ENCODE measurements at places on chromosomes 5 and 9.

GRCh38 chr9:5518171-5518936 lies 8.0 kb downstream of the PDCD1LG2 start:
- DNase-seq = no peak

- DNase-seq = no peak
Measured at GRCh38 chr5:145495196-145495595, 339.9 kb downstream of the PRELID2 start.

GRCh38 chr9:121557581-121558447 lies 58.2 kb upstream of the GGTA1 start:
- DNase-seq = no peak

DNA sequence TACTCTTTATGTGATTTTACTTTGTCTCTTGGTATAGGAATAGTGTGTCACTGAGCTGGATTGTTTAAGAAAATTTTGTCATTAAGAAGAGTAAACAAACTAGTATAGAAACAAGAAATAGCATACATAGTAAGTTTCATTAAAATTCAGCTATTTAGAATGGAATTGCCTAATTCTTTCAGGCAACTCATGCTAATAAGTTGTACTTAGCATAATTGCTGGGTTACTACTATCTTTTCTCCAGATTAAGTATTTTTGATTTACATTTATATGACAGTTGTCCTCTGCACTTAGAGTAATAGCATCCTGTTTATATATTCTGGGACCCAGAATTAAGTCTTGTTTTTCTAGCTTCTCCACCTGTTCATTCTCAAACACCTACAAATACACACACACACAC lies 85.9 kb downstream of the PAM start:
- DNase-seq = no peak

GRCh38 chr9:133691626-133692363 lies 46.4 kb downstream of the SARDH start:
- DNase-seq = no peak

GRCh38 chr5:149588936-149589335 lies 7.6 kb downstream of the ARHGEF37 start:
- no peak for DNase-seq

DNA sequence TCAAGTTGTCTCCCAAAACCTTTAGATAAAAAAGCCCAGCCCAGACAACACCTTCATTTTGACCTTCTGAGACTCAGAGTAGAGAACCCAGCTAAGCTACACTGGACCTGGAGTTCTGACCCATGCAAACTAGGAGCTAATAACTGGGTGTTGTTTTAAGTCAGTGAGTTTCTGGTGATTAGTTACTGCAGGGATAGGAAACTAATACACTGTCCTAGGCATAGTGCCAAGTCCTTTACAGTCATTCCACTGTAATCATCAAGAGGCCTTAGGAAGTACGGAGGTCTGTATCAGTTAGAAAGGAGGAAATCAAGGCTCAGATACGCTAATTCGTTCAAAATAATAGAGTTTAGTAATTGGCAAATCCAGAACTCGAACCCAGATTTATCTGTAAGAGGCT lies 197.9 kb downstream of the KCTD16 start:
- DNase-seq = no peak

DNA sequence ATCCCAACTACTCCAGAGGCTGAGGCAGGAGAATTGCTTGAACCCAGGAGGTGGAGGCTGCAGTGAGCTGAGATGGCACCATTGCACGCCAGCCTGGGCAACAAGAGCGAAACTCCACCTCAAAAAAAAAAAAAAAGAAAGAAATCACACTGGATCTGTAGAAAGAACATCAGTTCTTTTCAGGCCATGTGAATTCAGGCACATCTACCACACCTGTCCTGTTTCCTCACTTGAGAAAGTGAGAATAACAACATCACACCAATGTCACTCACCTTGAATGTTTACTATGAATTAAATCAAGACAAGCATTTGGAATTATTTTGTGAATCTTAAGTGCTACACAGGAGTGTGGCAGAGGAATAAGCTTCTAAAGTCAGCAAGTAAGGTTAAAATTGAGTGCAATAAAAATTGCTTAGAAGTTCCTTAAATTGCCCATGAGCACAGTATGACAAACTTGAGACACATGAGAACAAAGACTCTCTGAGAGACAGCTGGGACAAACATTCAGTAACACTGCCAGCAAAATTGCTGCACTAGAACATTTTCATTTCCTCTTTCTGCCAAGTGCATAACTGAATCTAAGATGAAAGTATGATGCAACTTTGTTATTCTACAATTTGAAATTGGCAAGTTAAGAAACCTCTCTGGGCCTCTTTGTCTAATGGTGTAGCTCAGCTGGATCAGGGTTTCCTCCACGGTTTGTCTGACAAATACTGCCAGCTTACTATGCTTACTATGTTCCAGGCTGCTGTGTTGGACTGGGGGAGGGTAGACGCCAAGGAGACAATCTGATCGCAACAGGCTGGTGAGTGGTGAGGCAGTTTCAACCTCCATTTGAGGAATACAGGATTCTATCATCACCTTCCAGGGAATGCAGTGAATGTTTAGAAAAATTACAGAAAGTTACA lies 1.9 kb upstream of the RIC1 start:
- DNase-seq = no peak

- no peak for DNase-seq
Measured at GRCh38 chr5:143011585-143011984, 241.4 kb downstream of the ARHGAP26 start.

DNA sequence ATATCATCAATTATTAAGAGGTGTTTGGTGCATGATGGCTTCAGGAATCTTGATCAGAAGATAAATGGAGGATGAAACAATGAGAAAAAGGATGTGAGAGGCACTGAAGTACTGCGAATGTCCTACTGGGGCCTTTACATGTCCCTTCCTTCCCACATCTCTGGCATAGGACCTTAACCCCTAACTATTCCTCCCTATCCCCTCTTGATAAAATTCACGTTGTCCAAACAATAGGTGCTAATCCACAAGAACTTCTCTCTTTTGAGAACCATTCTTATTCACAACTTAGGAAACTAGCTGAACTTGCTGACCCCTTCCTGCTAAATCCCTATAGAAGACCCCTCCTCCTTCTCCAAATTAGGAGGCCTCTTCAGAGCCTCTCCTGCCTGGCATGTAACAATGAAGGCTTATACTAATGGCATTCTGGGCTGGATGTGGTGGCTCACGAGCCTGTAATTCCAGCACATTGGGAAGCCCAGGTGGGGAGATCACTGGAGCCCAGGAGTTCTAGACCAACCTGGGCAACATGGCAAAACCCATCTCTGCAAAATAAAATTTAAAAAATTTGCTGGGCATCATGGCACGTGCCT lies 276.5 kb upstream of the SMARCA2 start:
- DNase-seq = no peak

GRCh38 chr9:100108559-100108958 lies 9.5 kb downstream of the INVS start:
- DNase-seq = no peak

DNA sequence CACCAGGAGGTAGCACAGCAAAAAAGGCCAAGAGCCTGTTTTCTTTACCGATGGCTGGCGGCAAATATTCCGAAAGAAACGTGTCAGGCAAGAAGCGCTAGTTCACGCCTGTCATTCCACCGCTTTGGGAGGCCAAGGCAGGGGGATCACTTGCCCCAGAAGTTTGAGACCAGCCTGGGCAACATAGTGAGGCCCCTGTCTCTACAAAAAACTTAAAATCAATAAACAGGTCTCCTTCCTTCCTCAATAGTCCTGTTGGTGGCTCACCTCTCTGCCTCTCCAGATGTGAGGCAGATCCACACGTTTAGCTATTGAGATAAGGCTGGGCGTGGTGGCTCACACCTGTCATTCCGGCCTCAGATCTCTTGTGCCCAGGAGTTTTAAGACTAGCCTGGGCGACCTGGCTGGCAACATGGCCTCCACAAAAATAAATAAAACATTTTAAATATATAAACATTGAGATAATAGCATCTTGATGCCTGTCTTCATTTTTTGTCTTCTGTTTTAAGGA lies 1.3 kb upstream of the TMEM250 start:
- no peak for DNase-seq

DNA sequence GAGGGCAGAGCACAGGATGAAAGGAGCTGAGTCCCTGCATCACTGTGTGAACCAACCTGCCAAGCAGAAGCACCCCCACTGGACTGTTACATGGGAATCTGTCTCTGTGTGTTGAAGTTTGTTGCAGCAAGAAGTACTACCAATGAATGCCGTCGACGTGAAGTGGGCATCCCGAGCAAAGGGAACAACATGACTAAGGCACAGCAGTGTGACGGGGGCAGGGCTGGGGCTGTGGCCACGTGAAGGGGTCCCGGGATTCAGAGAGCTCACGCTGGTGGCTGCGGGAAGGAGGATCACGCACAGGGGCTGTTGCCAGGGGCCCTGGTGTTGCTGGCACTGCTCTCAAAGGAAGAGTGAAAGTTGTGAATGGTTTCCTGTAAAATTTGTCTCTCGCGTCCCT lies 27.5 kb upstream of the GABBR2 start:
- no peak for DNase-seq

- DNase-seq = no peak
Measured at GRCh38 chr9:68827837-68828744, 123.1 kb downstream of the PIP5K1B start.

DNA sequence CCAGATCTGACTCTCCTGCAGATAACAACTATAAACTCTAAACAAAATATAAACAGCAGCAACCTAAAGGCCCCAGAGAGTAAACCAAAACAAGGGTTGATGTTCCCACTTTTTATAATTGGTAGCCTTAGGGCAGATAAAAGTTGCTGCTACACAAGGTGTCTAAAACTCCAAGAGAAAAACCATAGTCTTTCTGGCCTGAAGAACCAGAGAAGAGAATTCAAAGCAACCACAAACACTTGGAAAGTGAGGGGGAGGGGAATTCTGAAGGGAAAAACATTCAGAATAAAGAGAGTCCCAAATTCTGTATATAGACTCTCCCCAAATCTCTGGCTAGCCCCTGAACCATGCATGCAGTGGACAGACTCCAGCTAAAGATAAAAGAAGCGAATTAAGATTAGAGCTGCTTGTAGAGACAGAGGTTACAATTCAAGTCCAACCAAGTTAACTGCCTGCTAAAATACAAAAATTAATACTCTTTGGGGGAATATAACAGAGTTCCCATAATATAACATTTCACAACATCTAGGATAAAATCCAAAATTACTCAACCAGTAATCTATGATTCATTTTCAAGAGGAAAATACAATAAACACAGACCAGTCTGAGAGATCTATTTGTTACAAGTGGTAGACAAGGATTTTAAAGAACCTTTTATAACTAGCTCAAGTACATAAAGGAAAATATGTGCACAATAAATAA lies 37.5 kb upstream of the RGMB start:
- no peak for DNase-seq

DNA sequence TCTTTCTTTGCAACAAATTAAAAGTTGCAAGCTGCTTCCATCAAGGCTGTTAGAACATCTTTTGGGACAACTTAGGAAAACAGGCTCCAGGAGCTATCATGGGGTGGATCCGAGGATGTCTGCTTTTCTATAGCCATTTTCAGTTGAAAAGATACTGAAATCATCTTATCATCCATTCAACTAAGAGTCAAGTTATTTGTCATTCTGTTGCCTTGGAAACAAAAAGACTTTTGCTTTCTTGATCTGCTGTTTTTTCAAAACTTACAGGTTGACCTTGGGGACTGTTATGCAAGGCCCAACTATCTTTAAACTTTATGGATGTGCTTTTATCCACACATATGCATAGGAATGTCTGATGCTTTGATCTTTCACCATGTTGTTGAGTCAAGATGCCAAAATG lies 545.3 kb upstream of the DAP start:
- DNase-seq = no peak

DNA sequence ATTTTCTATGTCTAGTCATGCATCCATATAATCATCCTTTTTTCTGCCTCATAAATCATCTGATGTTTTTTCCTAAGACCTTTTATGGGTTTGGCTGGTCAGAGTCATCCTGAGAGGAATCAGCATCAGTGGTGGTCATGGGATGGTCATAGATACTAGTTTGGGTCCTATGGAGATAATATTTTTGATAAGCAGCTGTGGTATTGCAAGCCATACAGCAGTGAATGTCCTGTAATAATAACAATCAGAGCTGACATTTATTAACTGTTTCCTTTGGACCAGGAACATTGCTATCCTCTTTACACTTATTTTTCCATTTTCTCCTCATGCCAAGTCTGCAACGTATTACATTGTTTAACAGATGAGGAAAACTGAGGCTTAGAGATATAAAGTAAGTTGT lies 83.1 kb downstream of the TEX10 start:
- no peak for DNase-seq

DNA sequence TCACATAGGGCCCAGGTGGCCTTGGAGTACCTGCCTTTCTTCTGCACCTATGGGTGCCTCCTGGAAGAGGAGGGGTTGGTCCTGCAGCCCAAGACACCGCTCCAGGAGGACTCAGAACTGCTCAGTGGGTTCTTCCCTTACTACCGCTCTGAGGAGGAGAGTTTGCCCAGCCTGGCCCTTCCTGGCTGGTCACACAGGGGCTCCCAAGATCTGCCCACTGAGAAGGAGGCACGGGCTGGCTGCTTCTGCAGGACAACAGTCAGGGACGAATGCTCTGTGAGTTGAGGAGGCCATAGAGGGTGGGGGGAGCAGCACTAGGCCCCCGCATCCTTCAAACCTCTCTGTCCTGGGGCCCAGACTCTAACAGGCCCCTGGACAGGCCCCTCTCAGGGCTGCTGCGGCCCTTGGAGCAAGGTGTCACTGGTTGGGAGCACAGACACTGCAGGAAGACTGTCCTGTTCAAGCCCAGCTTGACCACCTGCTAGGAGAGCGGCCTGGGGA lies 9.9 kb upstream of the SLC25A48 start:
- DNase-seq = no peak

DNA sequence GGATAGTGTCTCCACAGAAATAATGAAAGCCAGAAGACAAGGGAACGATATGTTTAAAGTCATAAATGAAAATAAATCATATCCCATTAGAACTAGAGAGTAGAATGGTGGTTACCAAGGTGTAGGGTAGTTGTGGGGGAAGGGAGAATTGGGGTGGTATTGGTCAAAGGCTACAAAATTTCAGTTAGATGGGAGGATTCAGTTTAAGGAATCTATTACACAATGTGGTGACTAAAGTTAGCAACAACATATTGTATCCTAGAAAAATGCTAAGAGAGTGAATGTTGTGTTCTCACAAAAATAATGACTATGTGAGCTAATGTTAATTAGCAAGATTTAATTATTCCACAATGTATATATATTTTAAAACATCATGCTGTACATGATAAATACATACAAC lies 27.8 kb upstream of the LARP1 start:
- no peak for DNase-seq

DNA sequence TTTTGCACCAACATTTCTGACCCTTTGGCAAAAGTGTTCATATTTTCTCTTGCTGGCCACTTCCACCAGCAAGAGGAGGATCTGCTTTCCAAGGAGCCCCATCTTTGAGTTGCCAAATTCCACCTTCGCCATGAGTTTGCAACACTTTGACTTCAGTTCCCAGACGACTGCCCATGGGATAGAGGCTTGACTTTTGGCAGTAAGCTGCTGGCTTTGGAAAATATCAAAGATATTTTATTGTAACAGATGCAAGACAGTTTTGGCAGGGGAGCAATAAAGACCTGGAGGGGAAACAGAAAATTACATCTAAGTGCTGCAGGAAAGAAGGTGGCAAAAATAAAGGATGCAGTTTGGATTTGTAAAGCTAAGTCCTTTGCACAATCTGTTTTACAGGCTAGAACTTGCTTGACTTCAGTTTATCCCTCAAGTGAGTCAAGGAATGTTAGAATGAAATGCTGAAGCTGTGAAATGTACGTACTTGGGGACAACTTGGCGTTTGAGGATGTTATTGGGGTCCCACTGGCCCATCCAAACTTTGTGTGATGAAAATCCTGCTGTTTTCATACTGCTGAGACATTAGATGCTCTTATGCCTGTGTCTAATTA lies 232.9 kb downstream of the GOLPH3 start:
- DNase-seq = no peak

- no peak for DNase-seq
Measured at GRCh38 chr9:109166171-109166770, 778 bp downstream of the FRRS1L start.

All from NCI-H1436 treated with DMSO at 0.1 percent for 48 hours (cell line).